ENCODE measurements at places on chromosomes 11 and 22.

GRCh38 chr11:69100454-69101114 is 51.9 kb downstream of the TPCN2 start:
- no peak overlapping the region for H3K27ac ChIP-seq
- H3K4me1 ChIP-seq = no peaks in the 10 kb centered on the region
- H3K4me3 ChIP-seq = no peak overlapping the region
- no peaks in the 10 kb centered on the region for H3K27me3 ChIP-seq
- DNase-seq = no peak

DNA sequence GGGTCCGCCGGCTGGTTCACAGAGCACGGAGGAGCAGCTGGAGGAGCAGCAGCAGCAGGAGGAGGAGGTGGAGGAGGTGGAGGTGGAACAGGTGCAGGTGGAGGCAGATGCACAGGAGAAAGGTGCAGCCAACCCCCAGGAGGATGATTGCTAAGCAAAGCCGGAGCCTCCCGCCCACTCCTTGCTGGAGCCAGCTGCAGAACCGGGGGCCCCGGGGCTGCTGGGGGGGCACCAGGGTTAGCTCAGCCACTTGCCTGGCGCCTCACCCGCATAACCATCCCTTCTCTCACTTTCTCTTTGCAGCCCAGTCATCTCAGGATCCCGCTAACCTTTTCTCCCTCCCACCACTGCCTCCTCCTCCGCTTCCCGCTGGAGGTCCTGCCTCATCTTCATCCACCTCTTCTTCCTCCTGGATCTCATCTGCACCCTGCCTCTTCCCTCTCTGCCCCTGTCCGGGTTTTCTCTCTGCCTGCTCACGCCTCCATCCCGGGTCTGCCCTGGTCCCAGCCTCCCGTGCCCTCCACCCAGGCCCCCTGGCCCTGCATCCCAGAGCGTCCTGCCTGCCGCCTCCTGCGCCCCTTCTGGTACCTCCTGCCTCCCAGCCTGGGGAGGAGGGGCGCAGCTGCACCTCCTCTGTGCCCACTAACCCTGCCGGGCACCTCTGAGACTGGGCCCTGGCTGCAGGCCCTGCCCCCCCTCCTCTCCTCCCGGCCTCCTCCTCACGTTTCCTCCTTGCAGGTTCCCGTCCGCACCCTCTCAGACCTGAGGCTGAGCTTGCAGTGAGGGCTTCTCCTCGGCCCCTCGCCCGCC is 9.5 kb downstream of the KCTD17 start:
- H3K4me1 ChIP-seq = peaks cover 33% of the 10 kb centered on the region
- H3K27me3 ChIP-seq = no peaks in the 10 kb centered on the region
- no peak overlapping the region for H3K4me3 ChIP-seq
- DNase-seq = no peak
- H3K36me3 ChIP-seq = no peaks in the 10 kb centered on the region

- H3K27me3 ChIP-seq = no peaks in the 10 kb centered on the region
- peak; percentile 32 for DNase-seq
- peak overlapping the region; percentile 48 for H3K27ac ChIP-seq
Measured at GRCh38 chr22:24155627-24156140, 25.6 kb upstream of the SUSD2 start.

DNA sequence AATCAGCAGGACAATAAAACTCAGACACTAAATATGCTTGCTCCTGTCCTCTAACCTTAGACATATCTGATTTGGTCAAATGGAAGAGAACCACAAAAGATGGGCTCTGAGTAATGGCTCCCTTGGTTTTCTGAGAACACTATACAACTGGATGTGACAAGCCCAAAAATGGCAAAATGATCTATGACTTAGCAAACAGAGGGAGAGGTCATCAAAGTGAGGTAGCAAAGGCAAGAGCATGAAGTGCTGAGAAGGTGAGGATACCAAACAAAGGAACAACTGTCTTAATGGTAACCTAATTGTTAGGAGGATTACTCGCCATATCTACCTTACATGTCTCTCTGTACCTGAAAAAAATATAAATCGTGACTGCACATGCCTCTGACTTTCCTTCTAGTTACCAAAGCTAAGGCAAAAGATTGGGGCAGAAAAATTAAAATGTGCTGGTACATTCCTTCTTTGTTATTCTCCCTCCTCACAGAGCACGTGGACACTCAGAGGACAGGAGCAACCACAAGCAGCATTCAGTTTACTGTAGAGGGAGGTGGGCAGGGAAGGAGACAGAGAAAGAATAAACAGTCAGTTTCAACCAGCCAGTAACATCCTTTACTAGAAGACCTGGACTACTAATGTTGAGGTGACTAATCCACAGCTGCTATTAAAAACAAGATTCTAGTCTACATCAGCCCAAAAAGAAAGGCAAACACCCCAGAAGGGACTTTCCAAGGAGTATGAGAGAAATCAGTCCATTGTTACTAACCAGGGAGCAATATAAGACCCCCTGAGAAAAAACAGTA is 88.8 kb downstream of the AMBRA1 start:
- no peaks in the 10 kb centered on the region for H3K27me3 ChIP-seq
- H3K4me3 ChIP-seq = no peak overlapping the region
- H3K36me3 ChIP-seq = peaks cover 52% of the 10 kb centered on the region
- peak; percentile 67 for DNase-seq
- H3K27ac ChIP-seq = peak overlapping the region; percentile 47
